Stimulated activated CD8-positive, alpha-beta memory T cell treated with anti-CD3 and anti-CD28 coated beads, Interleukin-7, amount 100 ng/mL, for 1 hour (primary cell): ENCODE measurements at places on chromosomes 7 and 10.

GRCh38 chr10:18268005-18268404 is 127.8 kb downstream of the CACNB2 start:
- DNase-seq = no peak

DNA sequence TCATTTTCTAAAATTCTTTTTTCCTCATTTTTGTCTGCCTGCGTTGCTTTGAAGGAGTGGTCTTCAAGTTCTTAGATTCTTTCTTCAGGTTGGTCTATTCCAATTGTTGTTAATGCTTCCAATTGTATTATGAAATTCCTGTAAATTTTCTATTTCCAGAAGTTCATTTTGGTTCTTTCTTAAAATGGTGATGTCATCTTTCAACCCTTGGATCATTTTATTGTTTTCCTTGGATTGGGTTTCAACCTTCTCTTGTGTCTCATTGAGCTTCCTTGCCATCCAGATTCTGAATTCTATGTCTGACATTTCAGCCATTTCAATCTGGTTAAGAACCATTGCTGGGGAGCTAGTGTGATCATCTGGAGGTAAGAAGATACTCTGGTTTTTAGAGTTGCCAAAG is 33.1 kb downstream of the PNLIPRP2 start:
- DNase-seq = no peak

GRCh38 chr10:44990302-44990655 is 10.4 kb upstream of the ZNF22 start:
- no peak for DNase-seq

DNA sequence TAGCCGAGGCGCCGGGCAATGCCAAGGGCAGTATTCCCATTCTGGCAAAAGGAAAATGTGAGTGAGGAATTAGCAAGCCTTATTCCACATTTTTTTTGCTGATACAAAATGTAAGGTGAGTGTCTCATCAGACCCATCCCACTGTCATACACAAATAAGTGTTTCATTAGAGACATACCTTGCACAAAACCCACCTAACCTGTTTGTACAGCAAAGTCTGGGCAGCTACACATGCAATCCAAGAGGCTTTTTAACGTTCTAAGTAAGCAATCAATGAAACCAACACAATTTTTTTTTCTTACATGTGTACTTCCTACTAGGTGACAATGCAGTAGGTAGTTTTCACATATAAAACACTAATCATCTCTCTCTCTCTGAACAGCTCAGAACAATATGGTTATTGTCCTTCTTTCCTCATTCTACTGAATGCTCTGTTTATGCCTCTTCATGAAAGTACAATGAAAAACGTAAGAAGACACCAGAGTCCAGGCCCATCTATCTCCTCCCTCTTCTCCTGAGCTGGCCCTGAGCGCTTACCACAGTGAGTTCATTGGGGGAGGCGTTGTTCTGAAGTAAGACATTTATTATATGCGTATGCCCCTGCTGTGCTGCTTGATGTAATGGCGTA is 217.2 kb downstream of the ANK3 start:
- no peak for DNase-seq

DNA sequence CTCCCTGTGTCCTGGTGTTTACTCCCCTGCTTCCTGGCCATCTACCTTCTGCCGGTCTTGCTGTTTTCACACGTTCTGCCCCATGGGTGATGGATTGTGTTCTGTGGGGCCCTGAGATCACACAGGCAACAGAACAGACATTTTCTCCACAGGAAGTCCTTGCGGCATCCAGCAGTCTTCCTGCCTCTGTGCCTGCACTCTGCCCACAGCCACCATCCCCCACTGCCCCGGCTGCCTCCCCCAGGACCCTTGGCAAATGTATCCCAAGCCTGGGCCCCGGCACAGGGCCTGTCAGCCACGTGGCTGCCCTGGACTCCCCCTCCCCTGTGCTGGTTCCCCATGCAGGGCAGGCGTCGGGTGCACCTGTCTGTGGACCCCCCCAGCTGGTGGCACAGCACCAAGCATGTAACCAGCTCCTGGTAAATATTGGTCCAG is 184.2 kb downstream of the WDR37 start:
- DNase-seq = no peak

- no peak for DNase-seq
Observed at GRCh38 chr10:71547876-71548846, 151.4 kb downstream of the CDH23 start.

DNA sequence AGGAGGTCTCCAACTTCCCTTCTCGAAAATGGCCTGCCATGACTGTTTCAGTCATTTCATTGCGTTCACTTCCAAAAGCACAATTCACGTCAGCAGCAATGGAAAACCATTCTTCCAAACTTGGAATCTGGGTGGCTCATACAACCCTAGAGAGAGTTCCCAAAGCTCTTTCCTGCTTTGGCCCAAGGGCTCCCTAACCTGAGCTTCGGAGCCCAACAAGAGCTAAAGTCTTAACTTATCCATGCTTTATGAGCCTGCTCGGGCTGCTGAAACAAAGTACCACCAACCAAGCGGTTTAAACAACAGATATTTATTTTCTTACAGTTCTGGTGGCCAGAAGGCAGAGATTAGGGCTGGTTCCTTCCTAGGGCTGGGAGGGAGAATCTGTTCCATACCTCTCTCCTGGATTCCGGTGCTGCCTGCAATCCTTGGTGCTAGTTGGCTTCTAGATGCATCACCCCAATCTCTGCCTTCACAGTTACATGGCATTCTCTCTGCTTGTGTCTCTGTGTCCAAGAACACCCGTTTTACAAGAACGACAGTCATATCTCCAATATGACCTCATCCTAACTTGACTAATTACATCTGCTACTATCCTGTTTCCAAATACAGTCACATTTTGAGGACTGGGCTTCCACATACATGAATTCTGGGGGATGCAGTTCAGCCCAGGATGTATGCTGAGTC is 33.5 kb downstream of the CAMK2B start:
- DNase-seq = no peak

DNA sequence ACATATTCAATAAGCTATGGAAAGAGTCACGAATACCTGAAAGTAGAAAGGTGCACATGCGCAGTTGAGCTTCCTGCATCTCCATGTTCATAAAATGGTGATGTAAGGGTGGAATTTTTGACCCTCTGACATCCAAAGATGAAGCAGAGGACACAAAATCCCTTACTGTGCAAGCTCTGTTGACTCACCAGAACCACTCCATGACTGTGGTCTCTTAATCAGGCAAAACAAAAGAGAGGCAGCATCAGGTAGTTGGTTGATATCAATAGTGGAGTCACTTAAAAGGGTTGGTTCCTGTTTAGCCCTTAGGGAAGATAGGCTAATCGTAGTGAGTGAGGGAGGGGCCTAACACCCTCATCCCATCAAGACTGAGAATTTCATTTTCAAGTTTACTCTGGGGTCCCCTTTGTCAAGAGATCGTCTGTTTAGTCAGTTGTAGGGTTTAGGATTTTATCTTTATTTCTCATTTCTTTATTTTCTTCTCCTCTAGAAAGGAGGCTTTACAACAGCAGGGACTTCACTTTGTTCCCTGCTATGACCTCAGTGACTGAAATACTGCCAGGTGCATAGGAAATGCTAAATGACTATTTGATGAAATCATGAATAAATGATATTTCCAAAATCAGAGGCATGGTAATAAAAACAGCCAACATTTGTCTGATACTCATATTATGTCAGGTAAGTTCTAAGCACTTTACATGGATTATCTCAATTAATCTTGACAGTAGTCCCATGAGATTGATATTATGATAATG is 98.1 kb downstream of the CD36 start:
- DNase-seq = no peak

DNA sequence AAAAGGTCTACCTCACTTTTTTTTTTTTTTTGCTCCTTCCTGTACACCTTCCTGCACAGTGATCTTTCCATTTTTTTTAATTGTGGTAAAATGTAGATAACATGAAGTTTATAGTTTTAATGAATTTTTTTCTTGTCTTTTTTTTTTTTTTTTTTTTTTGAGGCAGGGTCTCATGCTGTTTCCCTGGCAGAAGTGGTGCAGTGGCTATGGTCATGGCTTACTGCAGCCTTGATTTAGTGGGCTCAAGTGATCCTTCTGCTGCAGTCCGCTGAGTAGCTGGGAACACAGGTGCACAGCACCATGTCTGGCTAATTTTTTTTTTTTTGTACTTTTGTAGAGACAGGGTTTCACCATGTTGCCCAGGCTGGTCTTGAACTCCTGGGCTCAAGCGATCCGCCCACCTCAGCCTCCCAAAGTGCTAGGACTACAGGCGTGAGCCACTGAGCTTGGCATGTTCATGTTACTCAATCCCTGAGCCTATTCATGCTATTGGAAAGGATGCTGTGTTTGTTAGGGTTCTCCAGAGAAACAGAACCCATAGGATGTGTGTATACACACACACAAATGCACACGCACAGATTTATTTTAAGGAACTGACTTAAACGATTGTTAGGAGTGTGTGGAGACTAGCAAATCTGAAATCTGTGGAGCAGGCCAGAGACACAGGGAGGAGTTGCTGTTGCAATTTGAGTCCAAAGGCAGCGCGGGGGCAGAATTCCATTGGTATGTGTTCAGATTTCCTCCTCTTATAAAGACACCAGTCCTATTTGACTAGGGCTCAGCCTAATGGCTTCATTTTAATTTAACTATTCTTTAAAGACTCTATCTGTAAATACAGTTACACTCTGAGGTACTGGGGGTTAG is 29.1 kb downstream of the GALNT11 start:
- DNase-seq = no peak

DNA sequence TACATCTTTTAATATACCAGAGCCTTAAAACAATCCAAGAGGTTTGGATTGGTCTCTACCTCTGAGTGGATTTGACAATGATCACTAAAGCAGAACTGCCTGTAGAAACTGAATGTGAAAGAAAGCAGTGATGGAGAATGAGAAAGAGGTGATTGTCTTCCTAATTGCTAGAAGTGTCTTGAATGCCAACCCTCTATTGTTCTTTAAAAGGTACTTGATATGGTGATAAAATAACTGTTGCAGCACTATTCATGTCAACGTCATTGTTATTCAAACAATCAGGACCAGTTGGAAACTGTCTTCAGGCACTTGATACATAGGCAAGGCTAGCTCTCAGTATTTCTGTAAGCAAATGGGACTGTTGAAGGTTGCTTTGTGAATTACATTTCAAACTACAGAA is 47.9 kb upstream of the ITPRID1 start:
- no peak for DNase-seq

GRCh38 chr10:113222207-113222606 is 272.2 kb downstream of the TCF7L2 start:
- DNase-seq = no peak

- DNase-seq = no peak
Observed at GRCh38 chr10:24695452-24695851, 28.2 kb downstream of the ARHGAP21 start.

DNA sequence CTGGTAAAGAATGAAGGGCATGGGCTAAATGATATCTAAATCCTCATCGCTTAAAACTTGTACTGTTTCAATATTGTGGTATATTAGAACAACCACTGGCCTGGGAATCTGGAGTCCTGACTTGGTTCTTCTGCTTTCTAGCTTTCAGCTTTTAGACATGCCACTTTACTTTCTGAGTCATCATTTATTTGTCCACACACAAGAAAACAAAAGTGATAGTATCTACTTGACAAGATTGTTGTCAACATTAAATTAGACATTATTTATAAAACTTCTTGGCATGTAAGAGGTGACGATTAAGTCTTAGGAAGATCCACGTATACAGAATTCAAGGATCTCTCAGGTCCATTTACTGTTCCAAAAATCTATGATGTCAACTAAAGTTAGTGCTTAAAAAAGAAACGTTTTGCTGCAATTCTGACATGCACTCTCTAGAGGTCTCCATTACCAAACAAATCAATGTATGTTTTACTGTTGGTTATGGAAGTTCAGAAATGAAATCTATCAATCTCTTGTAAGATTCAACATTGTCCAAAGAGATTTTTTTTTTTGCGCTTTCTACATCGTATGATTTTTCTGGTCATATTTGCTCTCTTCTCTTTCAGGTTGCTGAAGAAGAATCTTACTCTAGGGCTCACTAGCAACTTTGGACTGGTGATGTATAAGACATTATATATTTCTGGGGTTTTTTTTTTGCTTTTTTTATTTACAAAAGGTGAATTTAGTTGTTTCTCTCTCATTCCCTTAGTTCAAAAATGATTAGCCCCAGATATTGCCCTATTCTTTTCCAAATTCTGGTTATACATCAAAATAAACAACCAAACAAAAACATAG is 53.6 kb upstream of the DYNC1I1 start:
- DNase-seq = no peak

DNA sequence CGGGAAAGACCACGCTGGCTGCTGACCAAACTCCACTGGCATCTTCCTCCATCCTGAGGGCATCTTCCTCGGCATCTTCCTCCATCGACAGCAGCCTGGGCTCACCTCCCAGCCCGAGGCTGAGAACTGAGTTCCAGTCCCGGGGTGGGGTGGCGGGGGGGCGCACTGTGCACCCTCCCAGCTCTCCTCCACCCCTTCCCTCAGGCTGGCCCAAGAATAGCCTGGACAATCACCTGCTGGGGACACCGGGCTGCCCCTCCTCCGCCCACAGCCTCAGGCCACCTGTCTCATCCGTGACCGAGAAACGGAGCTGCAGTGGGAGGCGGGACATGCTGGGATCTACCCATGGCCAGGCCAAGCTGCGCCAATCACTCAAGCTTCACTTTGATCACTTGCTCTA is 37.2 kb downstream of the DIP2C start:
- DNase-seq = no peak

DNA sequence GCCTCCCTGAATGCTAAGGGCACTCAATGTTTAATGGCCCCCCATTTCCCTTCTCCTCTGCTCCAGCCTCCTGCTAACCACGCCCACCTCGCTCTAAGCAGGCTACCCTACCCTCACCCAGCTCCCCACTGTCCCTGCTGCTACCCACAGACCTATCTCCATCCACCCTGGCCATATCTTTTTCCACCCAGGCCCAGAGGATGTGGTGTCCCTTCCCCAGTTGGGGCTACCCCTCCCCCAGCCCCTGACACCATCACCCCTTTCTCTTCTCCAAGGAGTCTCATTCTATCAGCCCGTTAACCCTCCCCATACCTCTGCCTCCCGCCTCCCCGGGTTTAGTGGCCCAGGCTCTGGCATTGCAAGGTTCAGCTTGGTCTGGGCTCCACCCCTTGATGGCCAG is 28.9 kb upstream of the PPIF start:
- DNase-seq = no peak

GRCh38 chr10:118953598-118954393 is 75.7 kb upstream of the NANOS1 start:
- DNase-seq = no peak

DNA sequence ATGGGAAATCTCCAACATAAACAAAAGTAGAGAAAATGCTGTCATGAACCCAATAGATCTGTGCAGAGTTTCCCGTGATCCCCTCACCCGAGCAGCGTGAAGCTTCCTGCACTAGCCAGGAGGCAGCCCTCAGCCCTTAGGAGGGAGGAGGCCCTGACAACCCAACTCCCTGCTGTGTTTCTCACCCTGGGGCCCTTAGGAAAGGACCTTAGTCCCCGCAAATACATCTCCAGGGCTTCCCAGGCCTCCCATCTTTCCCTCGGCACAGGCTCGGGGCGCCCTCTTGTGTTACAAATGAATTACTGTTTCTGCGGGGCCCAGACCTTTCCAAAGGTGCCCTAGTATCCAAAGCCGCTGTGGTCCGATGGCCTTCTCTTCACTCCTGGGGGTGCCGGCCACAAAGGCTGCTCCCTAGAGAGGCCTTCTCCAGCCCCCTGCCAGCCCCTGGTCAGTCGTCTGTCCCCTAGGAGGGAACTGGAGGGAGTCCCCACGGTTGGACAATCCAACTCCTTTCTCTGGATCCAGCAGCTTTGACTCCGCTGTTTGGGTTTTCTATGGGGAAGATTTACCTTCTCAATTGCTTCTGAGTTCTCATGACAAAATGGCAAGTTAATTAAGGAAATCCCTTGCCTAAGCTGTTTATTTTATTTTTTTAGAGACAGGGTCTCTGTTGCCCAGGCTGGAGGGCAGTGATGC is 49.9 kb upstream of the SH2B2 start:
- DNase-seq = no peak
